Left ventricle myocardium superior (tissue), 1 donor: ENCODE measurements at places on chromosomes 7 and 10. TPM values are rescaled to one million over a fixed set of nuclear protein-coding genes. Genes with fewer than 3 reads are reported as not detected.

Gene FANK1
- total RNA-seq, result 0.35 TPM

Gene FAM24A
- total RNA-seq, result not detected

Gene TWIST1
- total RNA-seq, result 1.3 TPM

- DNase-seq, result no peak
These were observed 103.3 kb downstream of the GRB10 start for GRCh38 chr7:50679218-50680007.

DNA sequence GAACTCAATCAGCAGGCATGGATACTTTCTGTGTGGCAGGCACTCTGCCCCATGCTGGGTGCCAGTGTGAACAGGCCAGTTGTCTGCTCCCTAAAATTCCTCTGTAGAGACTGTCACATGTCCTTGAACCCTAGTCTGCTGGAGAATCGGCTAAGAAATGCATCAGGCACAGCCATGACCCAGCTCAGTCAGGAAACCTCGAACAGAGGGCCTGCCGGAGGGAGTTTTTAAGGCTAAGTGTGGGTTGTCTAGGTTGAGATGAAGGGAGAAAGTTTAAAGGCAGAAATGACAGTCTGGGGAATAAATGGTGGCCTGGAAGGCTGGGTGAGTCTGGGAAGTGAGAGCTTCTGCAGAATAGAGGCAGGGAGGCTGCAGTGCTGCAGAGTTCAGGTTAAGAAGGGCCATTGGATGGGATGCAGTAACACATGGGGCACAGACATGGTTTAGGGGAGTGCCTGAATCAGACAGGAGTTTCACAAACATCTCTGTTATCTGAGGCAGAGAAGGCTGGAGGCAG lies 45.3 kb downstream of the WDFY4 start:
- DNase-seq, result no peak

- DNase-seq, result no peak
These were observed 402.0 kb upstream of the RNF32 start for GRCh38 chr7:156238366-156239133.

GRCh38 chr10:114021717-114022680 lies 21.7 kb upstream of the ADRB1 start:
- DNase-seq, result peak; percentile 86

- DNase-seq, result no peak
These were observed 75.5 kb upstream of the CAPZA2 start for GRCh38 chr7:116786791-116787443.

DNA sequence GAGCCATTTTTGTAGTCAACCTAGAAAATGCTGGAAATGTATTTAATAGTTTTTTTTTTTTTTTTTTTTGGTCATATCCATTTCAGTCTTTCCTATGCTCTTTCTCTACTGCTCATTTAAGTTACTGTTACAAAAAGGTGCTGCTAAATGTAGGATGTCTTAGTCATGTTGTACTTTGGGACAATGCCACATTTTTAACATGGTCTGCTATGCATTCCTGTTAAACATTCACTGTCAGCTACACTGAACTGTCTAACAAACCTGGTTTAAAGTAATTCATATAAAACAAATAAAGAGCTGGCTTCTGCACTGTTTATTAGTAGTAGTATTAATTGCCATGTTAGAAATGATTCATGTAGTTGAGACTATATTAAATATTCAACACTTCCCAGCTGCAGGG lies 108.6 kb downstream of the NSUN6 start:
- no peak for DNase-seq

DNA sequence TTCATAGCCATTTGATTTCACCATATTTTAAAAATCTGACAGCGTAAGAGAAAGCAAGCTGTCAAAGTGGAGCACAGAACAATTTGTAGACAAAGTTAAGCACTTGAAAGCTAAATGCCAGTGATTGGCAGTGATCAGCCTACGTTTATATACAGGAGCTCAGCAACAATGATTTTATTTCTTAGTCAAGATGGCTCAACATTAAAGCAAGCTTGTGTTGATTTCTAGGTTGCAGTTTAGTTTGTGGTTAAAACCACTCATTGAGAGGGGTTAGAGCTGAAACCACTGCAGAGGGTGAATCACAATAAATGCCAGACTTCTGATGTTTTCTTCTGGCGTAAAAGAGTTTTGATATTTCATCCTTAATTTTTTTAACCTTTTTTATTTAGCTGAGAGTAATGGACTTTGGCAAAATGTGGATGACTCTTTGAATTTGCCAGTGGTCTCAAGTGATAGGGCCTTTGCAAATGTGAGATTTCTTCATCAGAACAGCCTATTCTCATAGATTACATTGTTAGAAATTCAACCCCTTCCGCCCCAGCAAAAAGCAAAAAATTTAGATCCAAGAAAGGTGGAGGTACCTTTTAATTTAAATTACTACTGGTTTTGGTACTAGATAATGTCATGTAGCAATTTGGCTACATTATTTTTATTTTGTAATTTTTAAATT lies 73.8 kb downstream of the SHOC2 start:
- no peak for DNase-seq

- DNase-seq, result no peak
These were observed 17.7 kb downstream of the RAB19 start for GRCh38 chr7:140421521-140421920.

GRCh38 chr10:114933588-114933987 lies 4.4 kb upstream of the TRUB1 start:
- no peak for DNase-seq
